Nucleus accumbens (tissue), 56 donors: ENCODE measurements at places on chromosomes 4 and X.

DNA sequence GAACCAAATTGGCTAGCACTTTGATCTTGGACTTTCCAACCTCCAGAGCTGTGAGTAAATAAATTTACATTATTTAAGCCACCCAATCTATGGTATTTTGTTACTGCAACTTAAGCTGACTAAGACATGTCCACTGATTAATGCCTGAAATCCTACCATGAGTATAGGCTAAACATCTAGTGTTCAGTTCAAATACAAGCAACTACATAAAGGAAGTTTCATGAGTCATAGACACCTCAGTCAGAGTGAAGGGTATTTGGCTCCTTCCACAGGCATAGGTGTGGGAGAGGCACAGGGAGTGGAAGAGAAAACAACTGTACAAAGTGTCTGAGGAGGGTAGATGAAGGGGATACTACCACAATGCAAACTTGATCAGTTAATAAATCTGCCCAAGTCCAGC lies 35.5 kb upstream of the PCDH19 start:
- DNase-seq, result no peak

DNA sequence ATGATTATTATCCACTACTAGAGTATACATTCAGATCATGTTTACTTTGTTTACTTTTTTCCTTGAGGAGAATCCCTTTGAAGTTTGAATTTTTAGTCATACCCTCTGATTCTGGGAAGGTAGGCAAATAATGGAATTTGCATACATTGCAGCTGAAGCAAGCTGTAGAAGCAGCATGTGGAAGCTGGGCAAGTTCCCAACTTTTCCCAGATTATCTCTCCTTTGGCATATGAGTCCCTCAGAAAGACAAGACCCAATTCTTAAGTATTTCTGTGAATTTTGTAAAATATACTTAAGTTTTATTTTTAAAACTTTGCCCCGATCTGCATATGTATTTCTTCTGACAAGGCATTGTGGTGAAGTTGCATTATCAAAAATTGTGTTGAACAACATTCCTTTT lies 94.9 kb downstream of the CNKSR2 start:
- no peak for DNase-seq

- no peak for DNase-seq
These were observed 1058.9 kb downstream of the C4orf33 start for GRCh38 chr4:130154901-130155300.

DNA sequence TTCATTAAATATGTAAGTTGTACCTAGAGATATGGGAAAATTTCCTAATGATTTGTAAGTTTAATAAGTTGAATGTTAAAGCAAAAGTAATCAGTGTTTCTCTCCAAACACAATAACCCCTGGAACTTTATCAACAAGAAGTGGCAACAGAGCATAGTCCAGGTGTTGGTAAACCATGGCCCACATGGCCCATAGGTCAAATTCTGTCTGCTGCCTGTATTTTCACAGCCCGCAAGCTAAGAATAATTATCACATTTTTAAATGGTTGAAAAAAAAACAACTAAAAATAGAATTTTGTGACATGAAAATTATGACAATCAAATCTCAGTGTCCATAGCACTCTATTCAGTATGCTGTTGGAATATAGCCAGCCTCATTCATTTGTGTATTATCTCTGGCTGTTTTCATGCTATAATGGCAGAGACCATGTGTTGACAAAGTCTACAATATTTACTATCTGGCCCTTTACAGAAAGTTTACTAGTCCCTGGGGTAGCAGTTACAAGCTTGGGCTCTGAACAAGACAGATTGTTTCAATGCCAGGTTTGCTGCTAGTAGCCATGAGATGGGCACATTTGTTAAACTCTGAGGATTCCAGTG lies 395.8 kb downstream of the GASK1B start:
- DNase-seq, result no peak

- DNase-seq, result peak; percentile 55
These were observed 105.7 kb downstream of the PSAPL1 start for GRCh38 chr4:7328913-7329638.

- DNase-seq, result no peak
These were observed 31.3 kb downstream of the MID1 start for GRCh38 chrX:10589098-10589497.

DNA sequence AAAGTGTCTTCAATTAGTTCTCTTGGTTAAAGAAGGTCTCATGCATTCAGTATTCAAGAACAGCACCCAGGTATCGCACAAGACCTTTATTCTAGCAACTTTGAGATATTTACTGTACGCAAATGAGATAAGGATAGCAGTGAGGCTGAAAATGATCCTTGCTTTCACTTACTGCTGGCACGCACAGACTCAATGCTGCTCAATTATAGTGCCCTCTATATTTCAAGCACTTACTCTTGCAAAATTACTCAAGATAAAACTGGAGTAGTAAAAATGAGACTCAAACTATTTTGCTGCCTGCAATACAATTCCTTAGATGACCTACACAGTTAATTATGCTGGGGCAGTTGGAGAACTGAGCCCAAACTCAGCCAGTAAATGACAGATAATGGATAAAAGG lies 60.9 kb downstream of the ADGRA3 start:
- DNase-seq, result no peak

- no peak for DNase-seq
These were observed 181.3 kb downstream of the SOWAHB start for GRCh38 chr4:76716658-76717057.

GRCh38 chr4:158527516-158527915 lies 5.8 kb downstream of the RXFP1 start:
- DNase-seq, result no peak

DNA sequence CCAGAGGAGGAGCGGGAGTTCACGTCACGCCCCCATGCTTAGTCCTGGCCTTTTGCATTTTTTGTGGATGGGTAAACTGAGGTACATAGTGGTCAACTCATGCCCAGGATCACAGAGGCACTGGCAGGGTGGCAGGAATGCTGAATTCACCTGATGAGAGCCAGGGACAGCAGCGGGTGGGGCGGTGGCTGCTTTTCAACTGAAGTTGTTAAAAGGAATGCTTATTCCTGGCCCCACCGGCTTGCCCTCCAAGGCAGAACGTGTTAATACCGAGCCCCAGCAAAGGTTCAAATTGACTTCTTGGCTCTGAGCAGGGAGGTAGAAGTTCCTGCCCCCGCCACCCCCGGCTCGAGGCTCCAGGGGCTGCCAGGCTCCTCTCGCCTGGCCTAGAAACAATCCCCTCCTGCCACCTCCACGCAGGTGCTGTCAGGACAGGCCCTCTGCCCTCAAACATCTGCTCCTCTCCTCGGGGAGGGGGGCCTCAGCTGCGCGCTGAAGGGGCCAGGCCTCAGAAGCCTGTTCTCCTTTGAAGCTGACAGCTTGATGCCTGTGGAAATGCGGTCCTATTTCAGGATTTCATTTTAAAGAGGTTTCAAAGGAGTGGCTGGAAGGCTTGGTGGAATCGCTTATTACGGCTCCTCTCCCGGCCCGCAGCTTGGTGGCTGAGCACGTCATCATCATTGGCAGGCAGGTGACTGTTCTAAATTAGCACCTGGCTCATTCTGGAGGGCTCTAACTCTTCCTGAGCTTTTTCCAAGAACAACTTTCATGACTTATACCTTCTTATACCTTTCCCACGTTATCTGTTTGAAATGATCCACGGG lies 93.0 kb downstream of the PHKA2 start:
- DNase-seq, result peak; percentile 15

GRCh38 chr4:87851953-87852352 lies 19.2 kb downstream of the MEPE start:
- DNase-seq, result no peak
